ENCODE measurements at places on chromosomes 11 and 22. TPM values are rescaled to one million over a fixed set of nuclear protein-coding genes. Genes with fewer than 3 reads are reported as not detected.
A peak's percentile ranks its signal among the peaks of the same experiment; 100 is the strongest.

The TEX12 gene
- total RNA-seq: not detected

The APOA4 gene
- not detected for total RNA-seq

DNA sequence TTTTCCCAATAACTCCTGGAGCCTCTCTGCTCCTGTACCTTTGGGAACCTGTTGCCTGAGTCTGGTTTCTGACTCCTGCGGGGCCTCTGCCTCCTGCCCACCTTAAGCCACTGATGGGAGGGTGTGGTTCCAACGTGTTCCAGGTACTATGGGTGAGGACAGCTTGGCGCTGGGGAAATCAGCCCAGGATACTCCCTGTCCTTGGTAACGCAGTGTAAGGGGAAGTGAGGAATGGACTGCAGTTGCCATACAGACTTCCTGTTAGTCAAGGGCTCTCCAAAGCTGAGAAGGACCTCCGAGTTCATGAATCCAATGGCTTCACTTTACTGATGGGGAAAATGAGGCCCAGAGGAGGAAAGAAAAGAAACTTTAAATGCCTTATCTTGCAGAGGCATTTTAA, 1.2 kb upstream of the MARK2 start:
- no peak for DNase-seq

DNA sequence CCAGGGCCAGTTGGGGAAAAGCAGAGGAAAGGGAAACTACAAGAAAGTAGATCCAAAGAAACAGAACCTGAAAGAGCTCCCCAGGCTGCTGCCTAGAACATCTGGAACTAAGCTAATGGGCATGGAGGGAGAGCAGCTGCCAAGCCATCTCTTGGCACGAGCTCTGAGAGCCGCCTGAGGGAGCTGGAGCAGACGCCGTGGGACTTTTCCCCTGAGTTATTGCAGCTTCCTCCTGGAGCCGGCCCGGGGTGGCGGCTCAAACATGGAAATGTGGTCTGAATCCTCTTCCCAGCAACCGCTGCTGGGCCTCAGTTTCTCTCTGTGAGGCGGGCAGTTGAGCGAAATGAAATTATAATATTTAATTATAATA, 41.8 kb downstream of the LIF start:
- DNase-seq: peak; percentile 68

DNA sequence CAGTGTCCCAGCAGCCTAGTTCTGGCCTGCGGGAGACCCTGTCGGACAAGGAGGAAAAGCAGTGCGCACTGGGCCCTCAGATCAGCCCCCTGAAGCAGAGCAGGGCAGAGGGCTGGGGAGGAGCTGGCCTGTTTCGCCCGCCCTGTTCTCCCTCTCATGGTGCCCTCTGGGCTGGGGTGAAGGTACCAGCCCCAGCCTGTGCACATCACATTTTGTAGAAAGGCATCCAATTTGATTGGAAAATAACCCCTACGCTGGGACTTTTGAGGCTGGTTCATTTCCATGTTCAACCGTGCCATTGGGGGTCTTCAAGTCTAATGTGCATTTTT, 832 bp upstream of the NAP1L4 start:
- no peak for DNase-seq

DNA sequence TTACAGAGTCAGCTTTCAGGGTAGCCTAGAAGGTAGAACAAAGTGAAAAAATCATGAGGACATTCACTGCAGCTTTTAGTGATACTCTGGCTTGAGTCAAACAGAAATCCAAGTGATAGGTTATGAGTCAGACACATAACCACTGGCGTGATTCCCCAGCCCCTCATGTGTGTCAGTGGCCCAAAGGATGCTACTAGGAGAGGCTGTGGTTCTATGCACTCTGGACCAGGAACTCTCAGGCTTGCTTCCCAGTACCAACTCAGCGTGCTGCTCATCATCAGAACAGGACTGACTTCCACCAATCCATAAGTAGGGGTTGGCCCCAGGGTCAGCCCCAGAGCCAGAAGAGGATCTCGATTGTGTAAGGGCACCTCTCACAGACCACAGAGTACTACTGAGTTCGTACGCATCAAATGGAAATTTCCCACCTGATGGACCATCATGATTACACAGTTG, 116.8 kb downstream of the MED15 start:
- DNase-seq: no peak

DNA sequence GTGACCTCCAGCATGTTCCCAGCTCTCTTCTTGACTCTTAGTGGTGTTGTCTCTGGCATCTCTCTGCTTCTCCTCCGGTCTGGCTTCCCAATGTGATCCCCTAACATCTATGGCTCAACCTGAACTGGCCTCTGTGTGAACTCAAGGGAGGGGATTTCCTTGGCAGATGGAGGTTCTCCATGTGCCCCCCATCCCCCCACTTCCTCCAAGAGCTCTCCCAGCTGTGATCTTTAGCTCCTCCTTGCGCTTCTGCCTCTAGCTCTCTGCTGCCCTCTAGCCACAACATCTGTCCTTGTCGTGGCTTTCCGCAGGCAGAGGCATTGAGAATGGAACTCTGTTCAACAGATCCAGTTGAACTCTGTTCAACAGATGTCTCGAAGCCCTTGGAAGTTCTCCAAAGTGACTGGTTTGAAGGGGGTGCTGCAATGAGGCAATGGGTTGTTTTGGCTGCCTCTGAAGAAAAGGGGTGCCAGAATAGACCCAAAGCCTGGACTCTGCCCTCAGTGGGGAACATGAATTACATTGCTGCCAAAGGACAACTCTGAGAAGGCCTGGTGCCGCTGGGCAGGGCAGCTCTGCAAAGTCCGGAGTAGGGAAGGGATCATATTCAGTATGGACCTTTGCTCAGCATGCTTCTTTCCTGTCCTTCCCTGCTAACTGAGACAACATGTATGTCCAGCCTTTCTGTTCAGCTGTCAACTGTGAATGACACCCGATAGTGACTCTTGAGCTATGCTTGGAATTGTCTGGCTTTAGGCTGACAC, 61.9 kb downstream of the ADM start:
- peak; percentile 84 for DNase-seq

GRCh38 chr11:12827929-12828812, 153.9 kb downstream of the TEAD1 start:
- DNase-seq: no peak

DNA sequence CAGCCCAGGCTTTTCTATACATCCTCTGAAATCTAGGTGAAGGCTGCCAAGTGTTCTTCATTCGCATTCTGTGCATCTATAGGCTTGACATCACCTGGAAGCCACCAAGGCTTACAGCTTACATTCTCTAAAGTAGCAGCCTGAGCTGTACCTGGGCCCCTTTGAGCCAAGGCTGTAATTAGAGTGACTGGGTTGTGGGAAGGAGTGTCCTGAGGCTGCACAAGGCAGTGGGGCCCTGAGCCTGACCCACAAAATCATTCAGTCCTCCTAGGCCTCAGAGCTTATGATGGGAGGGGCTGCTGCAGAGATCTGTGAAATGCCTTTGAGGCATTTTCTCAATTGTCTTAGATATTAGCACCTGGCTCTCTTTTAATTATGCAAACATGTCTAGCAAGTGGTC, 33.0 kb upstream of the RDX start:
- no peak for DNase-seq

DNA sequence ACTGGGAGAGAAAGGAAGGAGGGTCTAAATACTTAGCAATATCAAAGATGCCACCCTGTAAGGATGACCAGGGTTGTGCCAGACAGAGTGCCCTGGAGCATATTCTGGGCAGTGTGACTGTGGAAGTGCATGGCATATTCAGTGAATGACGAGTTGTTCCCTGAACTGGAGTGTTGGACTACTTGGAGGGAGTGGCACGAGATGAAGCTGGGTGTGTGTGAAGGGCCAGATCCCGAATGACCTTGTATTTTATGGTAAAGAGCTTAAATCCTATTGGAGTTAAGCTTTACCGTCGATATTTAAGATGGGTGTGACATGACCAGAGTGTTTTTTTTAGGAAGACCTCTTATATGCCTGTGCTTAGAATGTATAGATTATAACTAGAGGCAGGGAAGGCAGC, 48.8 kb downstream of the STIM1 start:
- no peak for DNase-seq

DNA sequence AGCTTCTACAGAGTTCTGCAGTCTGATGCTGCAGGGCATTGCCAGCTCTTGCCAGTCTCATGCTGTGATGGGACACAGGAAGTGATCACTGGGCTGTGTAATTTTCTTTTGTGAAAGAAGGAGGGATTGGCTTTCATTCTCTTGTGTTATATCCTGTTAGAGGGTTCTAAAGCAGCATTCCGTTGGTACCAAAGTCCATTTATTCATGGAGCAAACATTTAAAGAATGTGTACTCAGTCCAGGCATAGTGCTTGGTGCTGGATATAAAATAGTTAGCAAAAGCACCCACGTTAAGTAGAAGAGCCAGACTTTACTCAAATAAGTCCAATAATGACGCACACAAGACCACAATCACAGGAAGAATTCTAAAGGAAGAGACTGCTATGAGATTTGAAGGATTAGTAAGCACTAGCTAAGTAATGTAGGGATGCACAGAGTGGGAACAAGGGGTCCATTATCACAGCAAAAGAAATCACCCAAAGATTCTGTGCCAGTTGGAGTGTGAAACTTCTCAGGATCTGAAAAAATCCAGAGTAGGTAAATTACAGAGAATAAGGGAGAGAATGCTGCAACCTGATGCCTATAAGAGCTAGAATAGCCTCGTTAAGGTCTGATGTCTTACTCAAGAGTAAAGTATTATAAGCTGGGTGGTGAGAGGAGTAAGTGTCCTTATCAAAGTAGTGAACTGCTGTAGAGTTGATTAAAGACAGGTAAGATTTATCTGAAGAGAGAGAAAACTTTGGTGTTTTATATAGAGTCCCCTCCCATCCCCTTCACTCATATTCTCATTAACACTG, 728.3 kb downstream of the METTL15 start:
- DNase-seq: no peak

DNA sequence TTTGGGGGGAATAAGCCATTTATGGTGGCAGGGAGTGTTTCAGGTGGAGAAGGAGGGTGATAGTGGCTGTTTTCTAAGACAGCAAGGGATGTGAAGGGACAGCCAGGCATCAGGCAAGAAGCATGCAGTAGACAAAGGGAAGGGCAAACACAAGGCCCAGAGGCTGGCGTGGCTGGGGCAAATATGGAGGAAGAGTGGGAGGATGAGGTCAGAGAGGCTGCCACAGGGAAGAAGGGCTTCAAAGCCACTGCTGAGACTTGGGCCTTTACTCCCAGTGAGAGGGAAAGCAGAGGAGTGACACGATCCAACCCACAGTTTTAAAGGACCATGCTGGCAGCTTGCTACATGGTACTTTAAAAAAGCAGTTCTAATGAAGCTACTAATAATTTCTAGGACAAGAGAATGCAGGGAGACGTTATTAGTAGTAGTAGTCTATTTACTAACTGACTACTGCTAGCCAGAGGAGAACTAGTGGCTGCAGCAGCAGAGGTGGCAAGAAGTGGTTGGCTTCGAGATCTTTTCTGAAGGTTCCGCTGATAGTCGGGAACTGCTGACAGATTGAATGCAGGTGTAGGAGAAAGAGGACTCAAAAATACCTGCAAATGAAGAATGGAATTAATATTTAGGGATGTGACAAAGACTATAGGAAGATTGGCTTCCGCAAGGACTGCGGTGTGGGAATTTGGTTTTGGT, 13.7 kb downstream of the KMT5B start:
- no peak for DNase-seq

DNA sequence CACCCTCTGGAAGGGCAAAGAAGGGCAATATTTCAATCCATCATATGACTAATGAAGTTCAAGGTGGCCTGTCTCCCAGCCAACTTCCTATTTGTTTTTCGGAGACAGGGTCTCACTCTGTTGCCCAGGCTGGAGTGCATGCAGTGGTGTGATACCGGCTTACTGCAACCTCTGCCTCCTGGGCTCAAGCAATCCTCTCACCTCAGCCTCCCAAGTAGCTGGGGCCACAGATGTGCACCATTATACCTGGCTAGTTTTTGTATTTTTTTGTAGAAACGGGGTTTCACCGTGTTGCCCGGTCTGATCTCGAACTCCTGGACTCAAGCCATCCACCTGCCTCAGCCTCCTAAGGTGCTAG, 13.4 kb downstream of the ABTB2 start:
- DNase-seq: no peak

DNA sequence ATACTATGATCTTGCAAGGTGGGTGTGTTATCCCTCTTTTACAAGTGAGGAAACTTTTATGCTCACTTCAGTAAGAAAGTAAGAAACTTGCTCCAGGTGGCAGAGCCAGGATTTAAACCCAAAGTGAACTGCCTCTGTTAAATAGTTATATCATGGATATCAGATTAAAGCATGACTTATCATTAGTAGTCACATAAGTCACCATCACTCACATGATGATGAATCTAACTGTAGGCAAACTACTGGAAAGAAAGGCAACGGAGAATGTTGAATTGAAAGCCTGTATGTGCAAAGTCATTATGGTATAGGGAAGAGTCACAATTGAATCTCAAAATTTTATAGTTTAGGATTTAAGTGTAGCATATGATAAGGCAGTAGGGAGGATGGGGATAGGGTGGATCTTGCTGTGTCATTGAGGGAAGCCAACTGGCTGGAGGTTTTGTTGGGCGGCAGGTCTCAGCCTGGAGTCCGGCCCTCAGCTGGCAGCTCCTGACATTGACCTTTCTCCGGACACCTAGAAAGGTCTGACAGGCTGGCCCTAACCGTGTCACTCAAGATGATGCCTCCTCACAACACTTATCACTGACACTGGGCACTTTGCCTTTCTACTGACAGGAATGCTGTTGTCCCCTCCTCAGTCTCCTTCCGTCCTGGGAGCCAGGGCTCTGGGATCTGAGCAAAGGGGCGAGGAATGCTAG, 98.3 kb downstream of the EMSY start:
- DNase-seq: no peak

GRCh38 chr22:19693981-19694670, 20.2 kb upstream of the SEPTIN5 start:
- DNase-seq: no peak

- no peak for DNase-seq
These were observed 28.0 kb upstream of the TMEM45B start for GRCh38 chr11:129787532-129788155.

GRCh38 chr11:196786-197731, 4.2 kb downstream of the SCGB1C1 start:
- no peak for DNase-seq

- no peak for DNase-seq
These were observed 83.2 kb downstream of the ZNF280B start for GRCh38 chr22:22425356-22425755.
